ENCODE measurements at places on chromosomes 7 and 10.

GRCh38 chr10:118870467-118871243 lies 115.9 kb upstream of the CACUL1 start:
- DNase-seq = peak; percentile 92

DNA sequence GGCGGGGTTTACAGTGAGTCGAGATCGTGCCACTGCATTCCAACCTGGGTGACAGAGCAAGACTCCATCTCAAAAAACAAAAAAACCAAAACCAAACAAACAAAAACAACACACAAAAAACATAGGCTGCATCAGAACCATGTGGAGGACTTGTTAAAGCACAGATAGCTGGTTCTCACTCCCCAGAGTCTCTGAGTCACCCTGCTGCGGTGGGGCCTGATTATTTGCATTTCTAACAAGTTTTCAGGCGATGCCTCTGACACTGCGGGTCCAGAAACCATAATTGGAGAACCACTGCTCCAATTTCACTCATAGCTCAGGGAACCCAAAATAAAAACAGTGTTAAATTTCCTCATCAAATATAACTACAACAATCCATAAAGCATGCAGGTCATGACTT lies 816.7 kb downstream of the MAGI2 start:
- DNase-seq = no peak

- no peak for DNase-seq
These were observed 12.2 kb upstream of the CHST15 start for GRCh38 chr10:124105594-124105993.

DNA sequence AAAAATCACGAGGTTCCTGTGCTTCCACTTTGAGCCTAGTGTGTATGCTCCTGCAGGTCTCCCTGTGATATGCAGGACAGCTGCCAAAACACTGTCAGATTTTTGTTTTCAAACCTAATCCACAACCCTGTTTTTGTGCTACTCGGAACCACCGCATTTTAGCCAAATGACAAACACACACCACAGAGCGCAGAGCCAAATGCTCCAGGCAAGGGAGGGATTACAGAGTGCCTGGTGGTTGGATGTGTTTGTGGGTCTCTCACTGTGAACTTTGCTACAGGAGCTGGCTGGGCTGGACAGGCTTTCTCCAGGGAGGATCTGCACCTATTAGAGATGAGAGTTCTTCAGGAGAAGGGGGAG lies 5.7 kb upstream of the RBM28 start:
- no peak for DNase-seq

DNA sequence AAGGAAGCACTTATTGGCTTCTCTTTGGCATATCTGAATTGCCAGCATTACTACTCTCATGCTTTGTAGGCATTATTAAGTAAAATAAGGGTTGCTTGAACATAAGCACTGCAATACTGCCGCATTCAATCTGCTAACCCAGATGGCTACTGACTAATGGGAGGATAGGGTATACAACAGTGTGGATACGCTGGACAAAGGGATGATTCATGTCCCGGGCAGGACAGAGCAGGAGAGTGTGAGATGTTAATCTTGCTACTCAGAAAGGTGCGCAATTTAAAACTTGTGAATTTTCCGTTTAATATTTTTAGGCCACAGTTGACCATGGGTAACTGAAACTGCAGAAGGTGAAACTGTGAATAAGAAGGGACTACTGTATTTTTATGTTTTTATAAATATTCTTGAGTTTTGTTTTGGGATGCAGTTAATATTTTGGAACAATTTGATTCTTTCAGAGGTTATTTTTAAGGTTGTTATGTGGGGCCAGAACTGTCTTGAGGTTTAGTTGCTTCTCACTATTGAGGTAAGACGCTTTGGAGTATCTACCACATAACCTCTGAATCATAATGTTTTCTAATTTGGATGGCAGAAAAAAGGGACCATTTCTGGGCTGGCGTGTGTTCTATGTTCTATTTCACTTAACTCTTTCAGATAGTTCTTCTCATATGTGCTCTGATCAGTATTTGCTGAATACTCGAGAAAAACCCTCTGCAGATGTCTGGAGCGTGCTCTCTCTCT lies 75.7 kb upstream of the SYPL1 start:
- DNase-seq = no peak

GRCh38 chr10:103542764-103543616 lies 49.5 kb downstream of the NEURL1 start:
- DNase-seq = no peak

DNA sequence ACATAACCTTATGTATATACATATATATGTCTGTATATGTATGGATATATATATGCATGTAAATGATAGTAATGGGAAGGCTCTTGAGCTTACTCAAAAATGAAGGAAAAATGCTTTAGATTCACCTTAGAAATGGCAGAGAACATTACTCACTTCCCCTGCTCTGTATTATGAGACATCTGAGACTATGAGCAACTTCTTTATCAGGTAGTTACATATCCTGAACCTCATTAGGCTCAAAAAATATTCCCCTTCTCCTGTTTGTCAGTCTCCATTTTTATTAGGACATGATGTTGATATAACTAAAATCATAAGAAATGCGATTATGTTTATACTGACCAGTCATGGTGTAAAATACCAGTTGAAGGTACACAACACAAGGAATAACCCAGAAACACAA lies 800.1 kb upstream of the ZWINT start:
- no peak for DNase-seq

DNA sequence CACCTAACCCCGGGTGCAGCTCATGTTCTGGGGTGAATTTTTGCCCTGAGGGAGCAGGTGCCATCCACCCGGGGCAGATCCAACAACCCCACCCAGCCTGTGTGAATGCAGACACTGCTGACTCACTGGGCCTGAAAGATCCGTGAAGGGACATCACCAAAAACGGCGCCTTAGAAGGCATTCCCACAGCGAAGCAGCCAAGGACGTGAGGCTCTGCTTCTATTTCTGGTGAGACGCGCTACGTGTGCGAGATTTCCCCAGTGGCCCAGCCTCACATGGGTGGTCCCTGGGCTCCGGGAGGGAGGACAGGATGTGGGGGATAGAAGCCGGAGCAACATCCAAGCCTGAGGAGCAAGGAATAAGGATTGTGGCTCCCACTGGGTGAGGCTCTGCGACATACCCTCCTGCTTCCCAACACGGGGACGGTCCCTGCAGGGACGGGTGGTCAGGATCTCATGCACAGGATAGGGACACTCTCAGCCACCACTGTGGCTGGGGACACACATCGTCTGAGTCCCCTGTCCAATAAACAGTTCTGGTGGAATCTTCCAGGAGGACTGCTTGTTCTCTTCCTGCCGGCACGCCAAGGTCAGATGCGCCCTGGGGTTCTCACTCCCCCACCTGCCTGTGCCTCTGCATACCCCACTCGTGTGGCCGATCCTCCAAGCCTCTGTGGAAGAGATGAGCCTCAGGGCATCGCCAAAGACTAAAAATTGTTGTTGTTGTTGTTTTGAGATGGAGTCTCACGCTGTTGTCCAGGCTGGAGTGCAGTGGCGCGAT lies 70.2 kb downstream of the ZRANB1 start:
- no peak for DNase-seq

DNA sequence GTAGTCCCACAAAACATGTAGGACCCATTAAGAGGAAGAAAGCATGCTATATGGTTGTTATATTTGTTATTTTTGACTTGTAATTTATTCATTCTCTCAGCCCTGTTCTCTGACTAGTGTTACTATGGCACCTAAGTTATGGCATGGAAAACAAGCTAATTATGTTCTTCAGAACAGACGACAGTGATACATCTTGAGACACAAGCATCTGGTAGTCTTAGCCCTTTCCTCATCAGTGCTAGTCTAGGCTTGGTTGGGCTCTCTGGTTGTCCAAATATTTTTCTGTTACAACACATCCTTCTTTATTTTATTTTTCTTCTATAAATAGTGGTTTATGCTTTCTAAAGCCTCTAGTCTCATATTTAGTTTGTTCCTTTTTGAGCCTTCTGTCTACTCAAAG lies 308.3 kb upstream of the KAT6B start:
- DNase-seq = no peak

GRCh38 chr7:91876391-91877133 lies 3.9 kb downstream of the MTERF1 start:
- DNase-seq = no peak

GRCh38 chr7:80224415-80224814 lies 89.8 kb downstream of the GNAI1 start:
- no peak for DNase-seq

DNA sequence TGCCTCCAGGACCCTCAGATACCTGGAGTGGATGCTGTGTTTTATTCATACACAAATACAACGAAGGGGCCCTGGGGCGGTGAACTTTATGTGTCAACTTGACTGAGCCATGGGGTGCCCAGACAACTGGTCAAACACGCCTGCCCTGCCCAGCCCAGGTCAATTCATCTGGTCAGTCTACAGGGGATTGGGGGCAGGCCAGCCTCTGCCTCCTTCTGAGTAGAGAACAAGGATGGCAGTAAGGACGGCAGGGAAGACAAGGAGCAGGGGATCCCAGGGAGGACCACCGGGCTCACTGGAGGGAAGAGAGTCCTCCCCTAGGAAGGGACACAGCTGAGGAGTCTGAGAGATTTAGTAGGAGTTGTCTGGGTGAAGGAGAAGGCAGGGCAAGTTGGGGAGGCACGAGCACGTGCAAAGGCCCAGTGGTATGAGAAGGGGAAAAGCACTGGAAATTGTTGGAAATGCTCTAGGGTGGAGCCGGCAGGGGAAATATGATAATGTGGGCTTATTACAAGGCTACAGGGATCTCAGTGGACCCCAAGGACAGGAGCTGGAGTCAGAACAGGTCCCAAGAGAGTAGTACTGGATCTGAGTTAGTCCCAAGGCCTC lies 63.4 kb downstream of the MYL10 start:
- no peak for DNase-seq

DNA sequence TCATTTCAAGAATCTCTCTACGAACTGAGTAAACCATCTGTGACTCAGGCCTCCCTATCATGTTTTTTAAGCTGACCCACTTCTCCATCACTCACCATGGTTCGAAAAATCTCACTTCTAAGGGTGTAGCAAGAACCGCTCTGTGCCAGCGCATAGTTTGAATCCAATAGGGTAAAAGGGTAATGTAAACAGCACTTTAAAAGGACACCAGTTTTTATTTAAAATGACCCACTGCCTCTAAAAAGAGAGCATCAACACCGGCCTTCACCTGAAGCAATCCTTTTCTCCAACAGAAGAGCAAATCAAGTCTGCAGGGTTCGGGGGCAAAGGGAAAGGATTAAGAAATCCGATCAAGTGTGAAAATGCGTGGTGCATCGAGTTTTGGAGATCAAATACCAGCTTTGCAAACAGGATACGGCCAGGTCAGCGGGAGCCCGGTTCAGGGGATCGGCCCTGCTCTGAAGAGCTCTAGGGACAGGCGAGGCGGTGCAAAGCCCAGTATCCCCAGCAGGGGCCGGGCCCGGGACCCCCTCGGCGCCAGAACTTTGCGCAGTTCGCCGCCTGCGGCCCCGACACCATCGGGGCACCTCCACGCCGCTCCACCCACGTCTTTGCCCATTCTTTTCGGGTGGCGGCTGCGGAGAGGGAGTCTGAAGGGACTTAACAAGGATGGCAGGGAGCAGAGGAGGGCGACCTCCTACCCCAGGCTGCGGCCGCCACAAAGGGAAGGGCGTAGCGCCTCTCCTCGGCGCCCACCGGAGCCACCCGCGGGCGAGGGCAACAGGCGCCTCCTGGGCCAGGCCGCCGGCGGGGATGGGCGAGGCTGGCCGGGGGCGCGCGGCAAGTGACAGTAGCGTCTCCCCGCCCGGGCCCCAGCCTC lies 842 bp downstream of the NMT2 start:
- no peak for DNase-seq

DNA sequence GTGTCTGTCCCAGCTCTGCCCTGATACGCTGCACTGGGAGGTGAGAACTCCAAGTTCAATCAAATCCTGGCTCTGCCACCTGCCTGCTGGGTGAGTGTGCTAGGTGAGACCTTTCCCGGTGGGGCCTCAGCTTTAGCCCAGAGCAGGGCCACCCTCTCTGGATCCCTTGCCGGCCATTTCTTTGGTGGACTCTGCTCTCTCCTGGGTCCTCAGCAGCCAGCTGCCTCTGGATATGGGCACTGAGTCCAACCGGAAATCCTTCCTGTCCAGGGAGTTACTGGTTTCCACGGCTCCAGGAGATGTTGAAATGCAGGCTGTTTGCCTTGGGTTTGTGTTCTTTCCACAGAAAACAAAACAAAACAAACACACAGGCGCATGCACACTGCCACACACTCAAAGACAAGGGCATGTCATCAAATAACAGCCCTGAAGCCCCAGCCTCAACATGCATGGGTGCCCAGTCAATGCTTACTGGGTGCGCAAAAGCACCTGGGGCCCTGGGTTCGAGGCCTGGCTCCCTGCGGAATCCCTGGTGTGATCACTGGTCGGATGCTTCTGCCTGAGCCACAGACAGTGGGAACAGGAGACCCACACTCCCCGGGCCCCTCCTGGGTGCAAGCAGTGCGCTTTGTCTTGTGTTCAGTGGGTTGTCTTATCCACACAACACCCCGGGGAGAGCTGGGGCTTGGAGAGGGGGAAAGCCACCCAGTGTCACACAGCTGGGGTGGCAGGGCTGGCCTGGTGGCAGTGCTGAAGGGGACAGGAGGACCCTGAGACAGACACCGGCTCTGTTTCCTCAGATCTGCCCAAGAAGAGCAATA lies 33.1 kb downstream of the PPIF start:
- no peak for DNase-seq
